Putamen (tissue), 1 donor: ENCODE measurements at places on chromosomes 12 and 14.

- DNase-seq, result no peak
Measured at GRCh38 chr14:54931101-54931500, 28.5 kb upstream of the GCH1 start.

DNA sequence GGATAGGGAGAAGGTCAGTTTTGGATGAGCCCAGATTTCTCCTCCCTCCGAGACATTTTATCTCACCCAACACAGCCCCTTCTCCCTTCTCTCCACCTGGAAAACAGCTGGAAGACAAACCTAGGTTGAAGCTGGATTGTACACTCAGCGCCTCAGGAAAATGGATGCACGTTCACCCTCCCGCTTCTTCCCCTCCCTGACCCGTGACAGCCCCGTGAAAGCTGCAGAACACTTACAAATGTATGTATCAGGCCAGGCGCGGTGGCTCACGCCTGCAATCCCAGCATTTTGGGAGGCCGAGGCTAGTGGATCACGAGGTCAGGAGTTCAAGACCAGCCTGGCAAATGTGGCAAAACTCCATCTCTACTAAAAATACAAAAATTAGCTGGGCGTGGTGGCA is 4.2 kb downstream of the RNU4-2 start:
- no peak for DNase-seq

DNA sequence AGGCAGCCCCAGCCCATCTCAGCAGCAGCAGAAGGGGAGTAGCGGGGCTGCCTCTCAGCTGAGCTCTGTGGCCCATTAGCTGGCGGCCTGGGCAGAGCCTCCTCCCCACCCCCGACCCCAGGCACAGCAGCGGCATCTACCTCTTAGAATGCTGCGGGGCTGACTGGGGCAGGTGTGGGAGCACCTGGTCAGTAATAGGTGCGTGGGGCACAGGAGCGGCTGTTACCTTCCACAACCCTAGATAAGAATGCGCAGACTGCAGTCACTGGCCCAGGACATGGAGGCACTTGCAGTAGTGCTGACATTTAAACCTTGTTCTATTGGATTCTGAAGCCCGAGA is 35.6 kb downstream of the SYNE3 start:
- no peak for DNase-seq

- no peak for DNase-seq
Measured at GRCh38 chr12:128445415-128446127, 178.6 kb downstream of the TMEM132C start.

- DNase-seq, result no peak
Measured at GRCh38 chr12:53100466-53101151, 2.7 kb upstream of the SOAT2 start.

GRCh38 chr12:10101648-10102220 is 2.9 kb upstream of the CLEC1A start:
- no peak for DNase-seq

- no peak for DNase-seq
Measured at GRCh38 chr12:21453312-21453852, 15.9 kb downstream of the PYROXD1 start.

DNA sequence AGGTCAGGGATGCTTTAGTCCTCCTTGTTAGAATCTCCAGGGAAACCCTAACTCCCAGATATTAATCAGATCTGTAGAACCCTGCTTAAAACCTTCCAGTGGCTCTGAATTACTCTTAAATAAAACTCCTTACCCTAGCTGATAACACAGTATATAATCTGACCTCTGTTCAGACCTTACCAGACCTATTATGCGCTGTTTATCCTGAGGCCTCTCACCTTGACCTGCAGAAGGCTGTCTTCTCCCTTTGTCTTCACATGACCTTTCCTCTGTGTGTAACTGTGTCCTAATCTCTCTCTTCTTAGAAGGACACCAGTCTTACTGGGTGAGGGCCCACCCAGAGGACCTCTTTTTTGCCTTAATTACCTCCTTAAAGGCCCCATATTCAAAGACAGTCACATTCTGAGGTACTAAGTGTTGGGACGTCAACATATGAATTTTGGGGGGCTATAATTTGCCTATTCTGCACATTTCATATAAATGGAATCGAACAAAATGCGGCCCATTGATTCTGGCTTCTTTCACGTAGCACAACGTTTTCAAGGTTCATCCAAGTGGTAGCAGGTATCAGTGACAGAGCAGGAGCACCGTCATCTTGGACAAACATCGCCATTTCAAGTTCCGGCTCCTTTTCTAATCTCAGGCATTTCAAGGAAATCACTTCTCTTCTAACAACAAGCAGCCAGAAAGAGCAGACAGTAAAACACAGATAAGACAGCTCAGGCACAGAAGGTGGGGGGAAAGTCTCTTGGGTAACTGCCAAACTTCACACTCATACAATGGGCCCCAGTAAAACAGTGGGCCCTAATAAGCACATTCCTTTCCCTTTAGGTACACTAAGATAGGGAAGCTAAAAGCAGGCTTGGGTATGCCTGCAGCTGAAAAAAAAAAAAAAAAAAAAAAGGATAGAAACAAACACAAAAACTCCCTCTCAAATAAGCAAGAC is 200.2 kb upstream of the NUDT4 start:
- no peak for DNase-seq

- no peak for DNase-seq
Measured at GRCh38 chr12:131897875-131898274, 3.5 kb downstream of the ULK1 start.
